Activated naive CD8-positive, alpha-beta T cell treated with anti-CD3 and anti-CD28 coated beads for 36 hours (primary cell): ENCODE measurements at places on chromosomes 1 and 21.

DNA sequence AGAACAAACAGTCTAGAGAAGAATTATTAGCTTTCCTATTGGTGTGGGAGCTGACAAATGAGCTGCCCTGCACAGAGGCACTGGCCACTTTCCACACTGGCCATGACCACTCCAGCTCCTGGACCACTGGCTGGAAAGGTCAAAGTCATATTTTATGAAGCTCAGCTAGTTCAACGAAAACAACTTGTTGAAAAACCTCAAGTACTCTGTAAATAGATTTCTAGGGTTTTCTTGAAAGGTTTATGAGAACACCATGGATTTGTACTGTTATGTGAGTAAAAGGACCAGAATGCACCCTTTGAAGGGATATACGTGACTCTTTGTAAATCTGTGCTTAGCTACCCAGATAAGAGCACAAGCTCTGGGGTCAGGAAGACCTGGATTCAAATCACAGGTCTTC, 54.5 kb upstream of the FGGY start:
- no peak for DNase-seq

DNA sequence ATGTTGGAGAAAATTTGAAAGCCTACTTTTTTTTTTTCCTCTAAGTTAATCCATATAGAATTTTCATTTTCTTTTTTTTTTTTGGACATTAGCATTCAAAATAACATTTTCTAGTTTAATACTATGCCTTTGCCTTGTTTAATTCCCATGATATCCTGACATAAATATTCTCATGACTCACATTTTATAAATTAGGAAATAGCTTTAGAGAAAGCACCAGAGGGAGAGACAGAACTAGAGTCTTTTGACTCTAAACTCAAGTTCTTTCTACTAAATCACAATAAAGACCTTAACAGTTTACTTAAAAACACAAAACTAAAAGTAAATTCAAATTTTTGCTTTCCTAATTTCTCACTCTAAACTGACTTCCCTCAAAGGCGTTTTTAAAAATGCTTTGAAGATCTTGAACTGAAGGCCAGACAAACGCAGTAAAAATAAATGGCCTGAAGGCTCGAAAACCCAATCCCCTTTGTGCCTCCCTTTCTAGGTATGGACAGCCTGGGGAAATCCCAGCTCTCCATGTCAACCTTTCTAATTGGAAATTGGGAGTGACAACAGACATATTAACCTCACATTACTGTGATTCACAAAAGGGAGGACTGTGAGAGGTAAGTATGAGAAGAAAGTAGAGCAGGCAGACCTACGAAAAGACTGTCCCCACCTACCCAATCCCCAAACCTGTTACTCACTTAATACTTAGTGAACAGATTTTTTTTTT, 104.6 kb downstream of the ENAH start:
- DNase-seq = no peak

DNA sequence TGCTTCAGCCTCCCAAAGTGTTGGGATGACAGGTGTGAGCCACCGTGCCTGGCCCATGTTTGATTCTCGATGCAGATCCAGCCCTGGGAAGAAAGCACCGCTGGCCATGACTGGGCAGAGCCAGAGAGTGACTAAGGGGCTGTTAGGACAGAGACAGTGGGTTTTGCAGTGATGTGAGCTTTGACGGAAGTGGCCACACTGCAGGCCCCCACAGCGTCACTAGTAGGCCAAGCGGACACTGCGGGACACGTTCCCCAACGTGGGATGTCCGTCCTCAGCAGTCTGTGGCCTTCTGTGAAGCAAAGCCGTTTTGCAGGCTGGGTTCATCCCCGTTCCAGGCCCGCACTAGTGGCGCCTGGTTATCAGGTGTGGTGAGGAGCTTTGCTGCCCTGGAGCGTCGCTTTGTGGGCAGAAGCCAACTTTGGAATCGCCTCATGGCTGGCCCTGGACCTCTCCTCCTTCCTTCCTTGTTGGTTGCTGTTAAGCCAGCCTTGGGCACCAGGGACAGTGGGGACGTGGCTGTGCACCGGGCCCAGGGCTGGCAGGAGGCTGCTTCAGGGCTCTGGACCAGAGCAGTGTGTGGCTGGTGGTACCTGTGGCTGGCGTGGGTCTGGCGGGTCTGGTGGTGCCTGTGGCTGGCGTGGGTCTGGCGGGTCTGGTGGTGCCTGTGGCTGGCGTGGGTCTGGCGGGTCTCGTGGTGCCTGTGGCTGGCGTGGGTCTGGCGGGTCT, 41.2 kb downstream of the SKI start:
- no peak for DNase-seq

- no peak for DNase-seq
Measured at GRCh38 chr1:15355968-15356625, 53.6 kb upstream of the EFHD2 start.
